ENCODE measurements at places on chromosomes 5 and 9. TPM values are rescaled to one million over a fixed set of nuclear protein-coding genes. Genes with fewer than 3 reads are reported as not detected.

The IL5 gene
- total RNA-seq, result not detected

The MELK gene
- 6.5 TPM for total RNA-seq

The SELENOP gene
- 87.6 TPM for total RNA-seq

The GLT6D1 gene
- not detected for total RNA-seq

The ENTPD2 gene
- total RNA-seq, result under 0.01 TPM

The CMYA5 gene
- 5.9 TPM for total RNA-seq

The LAMC3 gene
- total RNA-seq, result 0.09 TPM

The PCDHA13 gene
- total RNA-seq, result 0.16 TPM

The PCDHGA4 gene
- 4.7 TPM for total RNA-seq

The SLIT3 gene
- total RNA-seq, result 0.95 TPM

The FOXD4L6 gene
- total RNA-seq, result not detected

The SLC45A2 gene
- total RNA-seq, result under 0.01 TPM

The GPR150 gene
- 0.32 TPM for total RNA-seq

The NACC2 gene
- 12.9 TPM for total RNA-seq

Data from bronchial smooth muscle cell (primary cell).